ENCODE measurements at places on chromosomes 2 and 18.

DNA sequence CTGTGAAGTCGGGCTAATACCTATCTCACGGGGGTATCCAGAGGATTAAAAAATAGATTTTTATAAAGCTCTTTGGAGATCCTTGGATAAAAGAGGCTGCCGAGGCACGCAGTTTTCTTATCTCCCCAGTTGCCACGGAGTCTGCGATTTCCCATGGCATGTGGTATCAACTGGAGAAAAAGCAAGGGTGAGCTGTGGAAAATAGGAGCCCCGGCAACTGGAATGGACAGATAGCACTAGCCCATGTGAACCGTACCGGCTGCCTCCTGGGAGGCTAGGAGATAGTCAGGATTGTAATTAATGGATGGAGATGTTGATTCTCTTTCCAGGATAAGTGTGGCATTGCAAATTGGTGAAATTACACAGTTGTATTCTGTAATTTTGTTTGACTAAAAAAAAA lies 407.6 kb upstream of the KCNH7 start:
- DNase-seq = no peak

- DNase-seq = no peak
Measured at GRCh38 chr2:36477746-36478145, 120.2 kb downstream of the FEZ2 start.

DNA sequence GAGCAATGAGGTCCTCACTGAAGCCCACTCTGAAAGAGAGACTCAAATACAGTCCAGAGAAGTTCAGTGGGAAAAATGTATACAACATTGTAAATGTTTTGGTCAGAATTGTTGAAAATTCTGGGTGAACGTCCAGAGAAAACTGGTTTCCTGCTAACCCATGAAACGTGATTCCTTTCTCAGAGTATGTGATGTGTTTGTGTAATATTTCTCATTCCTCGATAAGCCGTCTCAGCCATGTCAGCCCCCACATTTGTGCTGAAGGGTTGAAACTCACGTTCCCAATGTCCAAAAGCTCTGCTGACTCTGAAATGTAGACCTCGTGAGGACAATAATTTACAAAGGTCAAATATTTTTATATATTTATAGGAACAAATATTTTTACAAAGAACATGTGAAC lies 51.6 kb downstream of the BMP10 start:
- no peak for DNase-seq

DNA sequence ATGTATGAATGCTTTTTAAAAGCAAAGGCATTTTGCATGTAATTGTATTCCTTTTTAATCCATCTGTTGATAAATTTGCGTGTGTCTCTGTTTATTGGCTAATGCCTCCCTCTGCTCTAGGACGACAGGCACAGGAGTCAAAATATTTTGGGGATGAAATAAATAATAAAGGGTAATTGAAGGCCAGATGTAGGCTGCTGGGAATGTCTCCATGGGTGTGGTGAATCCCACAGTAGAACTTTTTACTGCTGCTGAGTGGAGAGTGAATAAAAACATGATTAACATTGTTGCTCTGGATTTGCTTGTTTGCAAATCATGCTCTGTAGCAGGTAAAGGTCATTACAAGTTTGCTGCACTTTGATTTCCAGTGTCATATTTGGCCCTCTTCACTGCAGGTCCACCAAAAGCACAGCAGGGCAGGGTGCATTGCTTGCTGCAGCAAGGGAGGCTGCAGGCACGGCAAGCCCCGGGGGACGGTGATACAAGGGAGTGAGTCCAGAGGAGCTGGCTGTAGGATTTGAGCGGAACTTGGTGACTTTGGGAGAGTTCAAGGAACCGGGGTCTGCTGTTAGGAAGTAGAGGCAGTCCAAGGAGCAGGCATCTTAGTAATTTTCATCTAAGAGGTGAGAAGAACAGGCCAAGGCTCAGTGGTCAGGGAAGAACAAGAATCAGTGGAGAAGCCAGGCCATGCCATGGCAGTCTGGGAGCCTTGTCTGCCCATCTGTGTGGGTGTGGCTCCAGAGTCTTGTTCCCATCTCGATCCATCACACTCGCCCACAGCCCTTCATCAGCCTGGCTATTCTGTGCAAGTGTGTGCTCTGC lies 201.5 kb upstream of the RAB6C start:
- DNase-seq = no peak

GRCh38 chr2:202104286-202104870 lies 31.3 kb downstream of the KIAA2012 start:
- no peak for DNase-seq

GRCh38 chr18:22816266-22817176 lies 116.6 kb upstream of the RBBP8 start:
- DNase-seq = no peak

GRCh38 chr2:102841107-102841840 lies 79.4 kb downstream of the TMEM182 start:
- DNase-seq = peak; percentile 1

DNA sequence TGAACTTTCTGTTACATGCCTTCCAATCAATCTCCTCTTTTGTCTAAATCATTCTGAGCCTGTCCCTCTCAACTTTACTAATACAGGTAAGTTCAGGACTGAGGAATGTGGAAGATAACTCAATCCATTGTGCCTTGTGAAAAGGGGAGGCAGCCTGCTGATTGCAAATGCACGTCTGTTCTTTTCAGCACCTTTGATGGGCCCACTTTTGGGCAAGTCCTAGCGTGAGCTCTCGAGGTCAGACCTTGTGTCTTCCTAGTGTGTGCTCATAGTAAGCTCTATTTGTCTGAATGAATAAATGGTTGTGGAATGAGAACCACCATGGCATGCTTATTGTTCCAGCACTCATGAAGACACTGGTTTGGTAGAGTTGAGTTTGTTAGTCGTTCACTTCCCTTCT lies 50.4 kb upstream of the REL start:
- no peak for DNase-seq

DNA sequence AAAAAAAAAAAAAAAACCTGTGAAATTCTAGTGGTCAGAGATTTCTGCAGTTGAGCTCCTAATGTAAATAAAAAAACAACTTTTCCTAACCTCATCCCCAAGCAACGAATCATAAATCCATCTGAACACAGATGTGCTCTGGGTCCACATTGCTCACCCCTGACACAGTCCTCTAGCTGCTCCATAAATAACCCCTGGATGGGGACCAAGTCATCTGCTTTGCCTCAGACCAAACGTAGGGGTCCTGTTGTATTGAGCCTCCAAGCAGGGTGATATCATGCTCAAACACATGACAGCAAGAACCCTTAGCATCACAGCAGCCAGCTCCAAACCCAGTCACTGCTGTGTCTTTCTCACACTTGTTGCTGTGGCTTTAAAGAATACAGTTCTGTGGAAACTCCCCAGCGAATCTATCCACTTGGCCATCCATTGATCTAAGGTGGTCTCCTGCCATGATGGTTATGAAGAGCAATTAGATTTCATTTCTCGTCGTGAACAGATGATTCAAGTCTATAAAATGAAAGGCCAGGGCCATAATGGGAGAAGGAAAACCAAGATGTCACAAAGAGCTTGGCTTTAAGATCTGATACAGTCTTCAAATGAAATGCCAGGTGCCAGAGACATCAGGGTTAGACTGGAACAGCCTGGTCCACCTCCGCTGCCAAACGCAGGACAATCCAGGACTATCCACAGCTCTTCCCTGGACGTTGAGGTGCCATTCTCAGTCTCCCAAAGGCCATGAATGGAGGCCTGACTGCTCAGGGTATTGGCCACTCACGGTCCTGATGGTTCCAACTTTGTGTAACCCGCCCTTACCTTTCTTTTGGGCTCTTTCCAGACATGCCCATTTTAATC lies 39.0 kb downstream of the TBC1D8 start:
- DNase-seq = no peak

- no peak for DNase-seq
Measured at GRCh38 chr2:86295066-86295465, 42.4 kb downstream of the REEP1 start.

DNA sequence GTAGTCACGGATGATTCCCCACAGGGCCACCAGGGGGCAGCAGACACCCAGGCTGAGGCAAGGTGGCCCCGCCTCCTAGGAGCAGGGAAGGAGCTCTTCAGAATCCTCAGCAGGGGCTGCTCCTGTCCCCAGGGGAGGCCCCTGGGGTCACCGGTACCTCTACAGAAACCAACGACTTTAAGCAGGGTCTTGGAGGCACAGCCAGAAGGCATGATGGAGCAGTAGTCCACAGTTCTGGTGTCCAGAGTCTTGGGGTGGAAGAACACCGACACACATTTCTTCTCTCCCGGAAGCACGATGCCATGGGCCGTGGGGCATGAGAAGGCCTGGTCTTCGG lies 11.5 kb downstream of the CFAP65 start:
- peak; percentile 76 for DNase-seq

DNA sequence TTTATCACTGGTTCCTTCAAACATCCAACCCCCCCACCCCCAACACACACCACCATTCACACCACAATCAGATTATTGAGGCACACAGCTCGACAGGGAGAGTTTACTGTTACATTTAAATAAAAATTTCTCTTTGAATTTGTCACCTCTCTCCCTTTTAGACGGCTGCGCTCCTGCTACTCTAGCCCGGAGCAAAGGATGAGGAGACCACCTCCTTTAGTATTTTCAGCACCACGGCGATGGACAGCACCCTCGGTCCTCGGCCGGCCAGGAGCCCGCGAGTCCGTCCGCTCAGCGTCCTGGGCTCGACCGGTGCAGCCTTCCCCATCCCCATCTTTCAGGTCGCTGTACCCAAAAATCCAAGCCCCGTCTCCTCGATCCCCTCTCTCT lies 892 bp downstream of the CELF4 start:
- DNase-seq = no peak

DNA sequence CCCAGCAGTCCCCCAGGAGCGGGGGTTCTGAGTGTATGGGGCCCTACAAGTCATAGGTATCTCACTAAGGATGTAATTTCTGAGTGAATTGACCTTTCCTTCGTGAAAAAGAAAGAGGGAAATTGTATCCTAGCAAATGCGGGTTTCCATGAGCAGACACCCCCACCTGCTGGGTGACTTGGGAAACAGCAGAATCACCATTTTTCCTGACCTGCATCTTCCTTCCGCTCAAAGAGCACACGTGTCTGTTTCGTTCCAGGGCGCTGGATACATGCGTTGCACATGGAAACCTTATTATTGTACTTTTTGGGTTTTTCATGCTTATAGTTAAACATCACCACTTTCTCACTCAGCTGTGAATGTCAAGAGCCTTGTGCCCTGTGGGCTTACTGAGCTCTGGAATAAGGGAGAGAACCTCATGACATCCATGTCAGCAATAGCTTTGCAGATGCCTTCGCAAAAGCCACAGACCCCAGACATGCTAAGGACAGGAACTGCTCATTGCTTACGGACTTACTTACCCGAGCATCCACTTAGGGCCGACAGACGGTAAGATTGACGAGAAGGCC lies 132.8 kb downstream of the TPO start:
- DNase-seq = peak; percentile 17

DNA sequence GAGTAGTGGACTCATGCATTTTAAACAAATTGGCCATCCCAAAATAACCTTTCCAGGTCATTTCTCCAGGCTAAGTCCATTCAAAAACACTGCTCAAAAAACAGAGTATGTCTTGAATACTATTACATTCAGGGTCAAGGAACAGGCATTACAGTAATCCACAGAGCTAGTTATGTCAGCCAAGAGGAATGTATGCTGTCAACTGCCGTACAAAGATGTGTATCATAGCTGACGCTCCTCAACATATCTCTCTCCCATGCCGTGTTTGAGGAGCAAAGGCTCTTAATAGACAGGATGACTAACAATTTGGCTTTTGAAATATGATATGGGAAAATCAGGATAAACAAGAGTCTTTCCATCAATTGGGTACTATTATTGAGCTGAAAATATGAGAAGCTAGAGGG lies 68.8 kb upstream of the KCTD1 start:
- DNase-seq = no peak

GRCh38 chr2:59993726-59994125 lies 559.7 kb downstream of the BCL11A start:
- DNase-seq = no peak

- no peak for DNase-seq
Measured at GRCh38 chr2:112703684-112704083, 17.1 kb upstream of the NT5DC4 start.

- no peak for DNase-seq
Measured at GRCh38 chr2:226873051-226873620, 37.3 kb downstream of the RHBDD1 start.

GRCh38 chr2:37284381-37284780 lies 40.3 kb downstream of the PRKD3 start:
- DNase-seq = no peak

GRCh38 chr2:101267671-101268656 lies 15.3 kb downstream of the CNOT11 start:
- DNase-seq = no peak

GRCh38 chr2:53535234-53535840 lies 232.3 kb upstream of the CHAC2 start:
- DNase-seq = no peak

- no peak for DNase-seq
Measured at GRCh38 chr2:239457586-239458445, 57.0 kb upstream of the HDAC4 start.

DNA sequence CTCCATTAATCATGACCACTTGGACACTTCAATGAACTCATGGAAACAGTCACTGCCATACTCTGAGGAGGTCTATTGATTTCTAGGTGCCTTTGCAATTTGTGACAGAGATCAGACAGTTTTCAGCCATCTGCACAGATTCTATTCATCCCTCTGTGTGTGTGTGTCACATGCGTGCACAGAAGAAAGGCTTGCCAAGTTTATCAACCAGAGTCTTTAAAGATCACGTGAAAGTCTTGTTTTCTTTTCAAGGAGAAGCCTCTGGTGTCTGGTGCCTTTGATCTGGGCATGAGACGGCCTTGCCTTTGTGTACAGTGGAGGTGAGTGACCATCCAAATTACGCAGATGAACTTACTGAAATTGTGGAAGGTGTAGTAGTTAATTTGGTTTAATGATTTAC lies 164.2 kb downstream of the VAPA start:
- no peak for DNase-seq

- DNase-seq = no peak
Measured at GRCh38 chr2:216863946-216864345, 4.1 kb upstream of the TNP1 start.

- no peak for DNase-seq
Measured at GRCh38 chr2:180985771-180986395, 5.5 kb downstream of the UBE2E3 start.

GRCh38 chr2:173216668-173217067 lies 138.0 kb upstream of the CDCA7 start:
- no peak for DNase-seq

GRCh38 chr18:39636931-39637330 lies 2071.3 kb upstream of the CELF4 start:
- no peak for DNase-seq

GRCh38 chr2:157887946-157888345 lies 11.8 kb upstream of the ACVR1 start:
- no peak for DNase-seq

GRCh38 chr2:224973112-224974016 lies 68.9 kb downstream of the DOCK10 start:
- DNase-seq = peak; percentile 59

GRCh38 chr2:75067506-75067905 lies 109.1 kb downstream of the POLE4 start:
- DNase-seq = no peak

GRCh38 chr18:70493461-70493860 lies 204.6 kb downstream of the SOCS6 start:
- DNase-seq = no peak

GRCh38 chr2:62348700-62349099 lies 152.8 kb downstream of the B3GNT2 start:
- DNase-seq = no peak
